Stimulated activated CD4-positive, alpha-beta T cell treated with anti-CD3 and anti-CD28 coated beads, Interleukin-12 subunit alpha, Interleukin-12 subunit beta, amount 100 ng/mL, for 4 hours (primary cell): ENCODE measurements at places on chromosomes 1 and 21.
A peak's percentile ranks its signal among the peaks of the same experiment; 100 is the strongest.

GRCh38 chr1:157829210-157829609, 9.3 kb upstream of the FCRL1 start:
- no peak for DNase-seq

- DNase-seq = no peak
These were observed 30.0 kb downstream of the MFSD2A start for GRCh38 chr1:39984951-39985350.

DNA sequence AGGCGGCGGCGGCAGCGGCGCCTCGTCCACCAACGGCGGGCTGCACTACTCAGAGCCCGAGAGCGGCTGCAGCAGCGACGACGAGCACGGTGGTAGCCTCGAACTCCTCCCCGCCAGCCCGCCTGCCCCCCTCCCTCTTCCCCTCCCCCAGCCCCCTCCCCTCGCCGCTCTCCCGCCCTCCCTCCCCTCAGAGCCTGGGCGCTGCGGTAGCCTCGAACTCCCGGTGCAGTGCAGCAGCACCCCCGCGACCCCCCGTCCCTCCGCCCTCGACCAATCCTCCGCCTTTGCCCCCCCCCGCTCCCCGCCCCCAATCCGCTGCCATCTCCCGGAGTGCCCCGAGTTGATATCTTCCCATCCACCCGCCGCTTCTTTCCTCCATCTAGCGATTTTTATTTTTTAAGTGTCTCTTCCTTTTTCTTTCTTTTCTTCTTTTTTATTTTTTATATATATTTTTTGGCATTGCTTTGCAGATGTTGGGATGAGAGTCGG, 516 bp downstream of the RCOR3 start:
- DNase-seq = peak; percentile 54

- no peak for DNase-seq
These were observed 9.1 kb downstream of the AHDC1 start for GRCh38 chr1:27594564-27595510.

- DNase-seq = no peak
These were observed 73.5 kb upstream of the NGF start for GRCh38 chr1:115411371-115412063.

DNA sequence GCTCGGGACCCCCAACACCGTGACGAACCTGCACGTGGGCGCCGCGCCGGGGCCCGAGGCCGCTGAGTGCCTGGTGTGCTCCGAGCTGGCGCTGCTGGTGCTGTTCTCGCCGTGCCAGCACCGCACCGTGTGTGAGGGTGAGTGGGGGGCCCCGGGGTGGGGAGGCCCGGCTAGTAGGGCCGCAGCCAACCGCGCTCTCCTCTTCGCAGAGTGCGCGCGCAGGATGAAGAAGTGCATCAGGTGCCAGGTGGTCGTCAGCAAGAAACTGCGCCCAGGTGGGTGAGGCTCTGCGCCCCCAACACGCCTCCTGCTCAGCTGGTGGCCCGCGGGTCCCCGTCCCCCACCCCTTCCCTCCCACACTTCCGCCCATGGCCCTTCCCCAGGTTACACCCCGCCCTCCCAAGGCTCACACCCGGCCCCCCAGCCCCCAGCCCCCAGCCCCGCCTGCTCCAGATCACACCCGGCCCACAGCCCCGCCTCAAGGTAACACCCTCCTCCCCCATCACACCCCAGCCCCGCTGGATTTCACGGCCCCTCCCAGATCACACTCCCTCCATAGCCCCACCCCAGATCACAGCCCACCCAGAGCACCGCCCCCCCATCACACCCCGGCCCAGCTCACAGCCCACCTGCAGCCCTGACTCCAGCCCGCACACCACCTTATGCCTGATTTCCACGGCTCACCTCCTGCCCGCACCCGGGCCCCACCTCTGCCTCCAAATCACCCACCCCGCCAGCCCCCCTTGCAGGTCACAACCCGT, 2.4 kb upstream of the MMP23B start:
- peak; percentile 61 for DNase-seq

- DNase-seq = no peak
These were observed 65.3 kb upstream of the PPP2R5A start for GRCh38 chr1:212219679-212220463.

DNA sequence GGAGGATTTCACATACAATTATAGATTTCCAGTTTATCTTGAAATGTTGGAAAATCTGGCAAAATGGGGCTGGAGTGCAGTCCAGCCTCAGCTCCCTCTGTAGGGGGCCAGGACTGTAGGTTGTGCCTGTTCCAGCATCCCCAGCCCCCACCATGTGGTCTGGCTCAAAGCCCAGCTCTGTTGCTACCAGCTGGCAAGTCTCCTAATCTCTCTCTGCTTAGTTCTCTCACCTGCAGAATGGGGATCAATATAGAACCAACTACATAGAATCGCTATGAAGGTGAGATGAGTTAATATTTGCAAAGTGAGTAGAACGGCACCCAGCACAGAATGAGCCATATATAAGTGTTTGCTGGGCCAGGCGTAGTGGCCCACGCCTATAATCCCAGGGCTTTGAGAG, 50.0 kb upstream of the TARDBP start:
- no peak for DNase-seq

- no peak for DNase-seq
These were observed 65.2 kb upstream of the TRABD2B start for GRCh38 chr1:48062353-48062752.

DNA sequence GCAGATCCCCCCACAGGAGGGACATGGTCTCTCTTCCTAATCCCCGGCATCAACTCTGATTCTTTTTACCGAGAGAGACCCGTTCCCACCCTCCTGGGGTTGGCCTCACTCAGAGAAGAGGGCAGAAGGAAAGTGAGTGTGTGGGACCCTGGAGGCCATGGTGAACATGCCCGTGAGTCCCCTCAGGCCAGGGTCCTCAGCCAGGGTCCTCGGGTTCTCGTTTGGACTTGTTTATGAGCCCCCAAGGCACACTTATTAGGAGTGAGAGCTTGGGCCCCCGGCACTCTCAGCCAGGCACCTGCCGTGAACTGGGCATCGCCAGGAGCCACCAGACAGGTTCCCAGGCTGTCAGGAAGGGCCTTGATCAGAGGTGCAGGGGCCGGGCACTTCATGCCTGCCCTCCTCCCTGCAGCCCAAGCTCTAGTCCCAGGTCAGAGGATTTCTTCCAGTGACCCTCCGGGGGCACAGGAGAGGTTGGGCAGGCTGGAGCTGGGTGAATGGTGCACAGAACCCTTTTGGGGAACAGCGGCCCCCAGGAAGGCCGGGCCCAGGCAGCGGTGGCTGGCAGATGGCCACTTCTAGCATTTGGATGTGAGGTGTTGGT, 122.6 kb downstream of the CRYAA start:
- DNase-seq = no peak

DNA sequence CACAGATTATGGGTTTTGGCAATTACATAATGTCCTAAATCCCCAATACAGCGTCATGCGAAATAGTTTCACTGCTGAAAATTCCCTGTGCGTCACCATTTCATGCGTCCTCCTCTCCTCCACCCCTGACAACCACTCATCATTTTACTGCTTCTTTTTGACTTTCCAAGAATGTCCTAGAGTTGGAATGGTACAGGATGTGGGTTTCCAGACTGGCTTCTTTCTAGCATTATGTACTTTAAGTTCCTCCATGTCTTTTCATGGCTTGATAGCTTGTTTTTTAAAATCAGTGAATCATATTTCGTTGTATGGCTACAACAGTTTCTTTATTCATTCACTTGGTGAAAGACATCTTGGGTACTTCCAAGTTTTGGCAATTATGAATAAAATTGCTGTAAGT, 7.4 kb downstream of the NBPF3 start:
- DNase-seq = no peak

DNA sequence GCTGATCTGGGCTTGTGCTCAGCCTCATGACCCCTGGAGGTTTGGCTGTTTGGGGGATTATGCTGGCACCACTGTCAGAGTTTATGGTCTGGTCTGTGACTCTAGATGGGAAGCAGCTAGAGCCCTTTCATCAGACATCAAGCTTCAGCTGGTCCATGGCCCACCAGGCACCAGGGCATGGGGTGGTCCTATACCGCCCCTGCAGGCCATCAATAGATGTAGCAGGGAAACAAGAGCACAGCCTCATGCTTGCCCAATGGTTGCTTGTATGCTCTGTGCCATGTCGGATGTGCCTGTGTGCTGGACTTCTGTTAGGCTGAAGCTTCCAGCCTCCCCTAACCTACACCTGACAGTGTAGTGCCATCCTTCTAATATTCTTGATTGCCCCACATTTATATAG, 71.1 kb upstream of the CD34 start:
- DNase-seq = no peak

- no peak for DNase-seq
These were observed 21.0 kb upstream of the FUCA1 start for GRCh38 chr1:23889074-23889473.

DNA sequence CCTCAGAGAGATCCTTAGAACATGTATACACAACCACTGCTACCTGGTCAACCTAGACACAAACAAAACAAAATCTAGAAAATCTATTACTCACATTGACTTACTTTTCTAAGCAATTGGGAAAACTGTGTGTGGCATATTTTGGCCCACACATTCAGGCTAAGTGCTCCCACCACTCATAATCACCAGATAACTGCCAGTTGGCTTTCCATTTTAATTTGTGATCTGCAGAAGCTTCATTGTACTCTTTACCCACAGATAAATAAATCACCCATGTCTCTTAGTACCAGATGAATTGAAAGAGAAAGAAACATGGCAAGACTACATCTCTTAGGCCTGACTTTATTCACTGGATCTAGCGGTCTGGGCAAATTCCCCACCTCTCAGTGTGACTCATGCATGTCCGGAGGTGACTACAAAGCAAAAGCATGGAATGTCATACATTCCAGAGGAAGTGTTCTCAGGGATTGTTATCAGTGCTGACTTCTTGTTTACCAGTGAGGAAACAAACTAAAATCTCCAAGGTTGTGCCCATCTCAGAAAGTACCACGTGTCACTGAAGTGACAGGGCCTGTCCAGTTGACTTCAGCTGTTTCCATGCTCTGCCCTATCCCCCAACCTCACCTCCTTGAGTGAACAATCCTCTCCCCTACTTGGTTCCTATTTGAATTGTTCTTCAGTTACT, 52.4 kb upstream of the BCL10 start:
- DNase-seq = no peak

GRCh38 chr1:187933562-187934419, 1105.0 kb downstream of the PLA2G4A start:
- DNase-seq = no peak

- no peak for DNase-seq
These were observed 4.2 kb downstream of the FABP3 start for GRCh38 chr1:31368611-31369107.

- DNase-seq = no peak
These were observed 61.1 kb downstream of the FYB2 start for GRCh38 chr1:56758135-56758534.

GRCh38 chr1:16905110-16905867, 9.5 kb downstream of the RNU1-2 start:
- DNase-seq = peak; percentile 38

DNA sequence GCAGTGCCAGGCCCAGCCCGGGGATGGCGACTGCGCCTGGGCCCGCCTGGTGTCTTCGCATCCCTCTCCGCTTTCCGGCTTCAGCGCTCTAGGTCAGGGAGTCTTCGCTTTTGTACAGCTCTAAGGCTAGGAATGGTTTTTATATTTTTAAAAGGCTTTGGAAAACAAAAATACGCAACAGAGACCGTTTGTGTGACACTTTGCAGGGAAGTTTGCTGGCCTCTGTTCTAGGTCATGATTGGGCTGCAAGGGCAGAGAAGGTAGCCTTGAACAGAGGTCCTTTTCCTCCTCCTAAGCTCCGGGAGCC, 719 bp downstream of the SOD1 start:
- DNase-seq = no peak

DNA sequence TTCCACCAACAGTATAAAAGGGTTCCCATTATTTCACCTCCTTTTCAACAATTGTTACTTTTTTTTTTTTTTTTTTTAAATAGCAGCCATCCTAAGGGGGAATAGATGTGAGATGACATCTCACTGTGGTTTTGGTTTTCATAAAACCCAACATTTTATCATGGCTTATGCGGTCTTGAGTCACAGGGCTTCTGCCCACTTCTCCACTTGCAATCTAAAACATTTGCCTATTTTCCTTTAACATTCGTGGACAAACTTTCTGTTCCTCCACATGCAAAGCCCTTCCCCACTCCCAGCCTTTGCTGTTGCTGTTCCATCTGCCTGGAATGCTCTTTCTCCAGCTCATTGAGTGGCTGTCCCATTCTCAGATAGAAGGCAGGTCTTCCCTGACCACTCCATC, 239.7 kb upstream of the KCNK2 start:
- no peak for DNase-seq

DNA sequence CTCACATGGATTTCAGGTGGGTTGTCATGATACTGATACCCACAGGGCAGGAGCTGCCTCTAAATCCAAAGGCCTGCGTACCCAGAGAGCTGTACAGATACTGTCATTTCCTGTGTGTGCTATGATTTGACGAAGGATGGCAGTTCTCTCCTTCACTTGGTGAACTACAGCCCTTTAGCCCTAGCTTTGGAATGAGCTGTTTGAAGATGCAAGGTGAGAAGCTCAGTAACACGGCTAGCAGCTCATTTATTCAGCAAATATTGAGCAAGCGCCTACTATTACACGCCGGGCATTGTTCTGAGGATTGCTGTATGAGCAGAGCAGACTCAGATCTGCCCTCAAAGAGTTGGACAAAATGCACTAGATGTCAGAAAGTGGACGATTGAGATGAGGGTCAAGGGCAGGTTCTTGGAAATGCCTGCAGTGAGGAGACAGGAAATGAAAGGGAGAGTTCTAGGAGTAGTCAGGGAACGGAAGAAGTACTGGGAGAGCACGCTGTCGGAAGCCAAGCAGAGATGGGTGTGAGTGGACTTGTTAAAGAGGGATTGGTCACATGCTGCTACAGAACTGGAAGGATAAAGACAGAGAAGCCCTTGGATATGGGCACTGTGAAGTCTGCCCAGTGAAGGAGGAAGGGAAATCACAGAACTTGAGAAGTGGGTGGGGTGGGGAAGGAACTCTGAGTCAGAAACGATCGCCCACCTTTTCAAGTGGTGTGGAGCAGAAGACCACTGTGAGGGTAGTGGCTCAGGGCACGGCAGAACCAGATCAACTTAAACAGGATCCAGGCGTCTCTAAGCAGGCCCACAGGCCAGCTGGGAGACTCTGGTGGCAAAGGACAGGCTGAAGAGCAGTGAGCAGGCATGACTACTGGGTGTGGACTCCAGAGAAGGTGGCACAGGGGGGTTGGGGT, 7.1 kb downstream of the PTGFRN start:
- no peak for DNase-seq

DNA sequence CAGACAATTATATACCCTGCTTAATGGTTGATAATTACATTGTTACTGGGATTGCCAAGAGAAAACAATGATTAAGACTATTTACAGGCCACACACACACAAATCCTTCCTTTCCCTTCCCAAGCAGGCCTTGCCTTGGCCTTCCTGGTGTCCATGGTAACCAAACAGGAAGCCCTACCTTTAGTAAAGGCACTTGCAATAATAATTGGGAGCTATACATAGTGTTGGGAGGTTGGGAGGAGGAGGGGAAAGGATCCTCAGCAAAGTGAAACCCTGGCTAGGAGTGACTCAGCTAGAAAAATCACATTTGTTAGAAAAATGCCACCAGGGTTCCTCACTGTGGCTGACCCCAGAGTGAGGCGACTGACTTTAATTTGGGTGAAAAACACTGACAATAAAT, 122.3 kb upstream of the ADAR start:
- no peak for DNase-seq
